T47D (cell line): ENCODE measurements at places on chromosomes 7 and 10.

DNA sequence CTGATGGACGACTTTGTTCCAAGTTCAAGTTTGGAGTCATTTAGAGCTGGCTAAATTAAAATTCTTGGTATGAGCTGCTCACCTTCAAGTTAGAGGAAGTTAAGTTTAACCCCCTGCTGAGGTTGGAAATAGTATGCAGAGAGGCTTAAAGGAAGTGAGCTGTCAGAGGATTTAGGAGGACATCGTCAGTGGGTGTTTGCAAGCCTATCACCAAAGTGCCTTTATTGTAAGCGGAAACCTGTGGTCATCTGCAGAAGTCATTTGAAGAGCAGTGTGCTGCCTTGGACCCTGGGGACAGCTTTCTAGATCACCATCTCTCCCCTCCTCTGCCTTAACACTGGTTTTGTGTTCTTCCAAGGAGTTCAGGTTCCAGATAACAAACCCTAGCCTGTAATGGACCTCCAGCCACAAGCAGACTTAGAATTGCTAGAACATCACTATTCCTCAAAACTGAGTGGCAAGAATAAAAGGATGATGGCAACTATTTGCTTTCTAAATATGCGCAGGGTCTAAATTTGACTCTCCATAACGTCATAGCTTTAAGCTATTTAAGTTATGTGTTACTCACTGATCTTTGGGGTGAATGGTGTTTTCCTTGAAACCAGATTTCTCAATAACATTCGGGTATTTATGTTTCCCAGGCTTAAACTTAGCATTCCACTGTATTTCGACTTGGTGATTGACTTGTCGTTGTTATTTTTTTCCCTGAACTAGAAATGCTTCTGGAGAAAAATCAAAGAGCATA lies 93.4 kb downstream of the SLC39A12 start:
- DNase-seq: no peak

DNA sequence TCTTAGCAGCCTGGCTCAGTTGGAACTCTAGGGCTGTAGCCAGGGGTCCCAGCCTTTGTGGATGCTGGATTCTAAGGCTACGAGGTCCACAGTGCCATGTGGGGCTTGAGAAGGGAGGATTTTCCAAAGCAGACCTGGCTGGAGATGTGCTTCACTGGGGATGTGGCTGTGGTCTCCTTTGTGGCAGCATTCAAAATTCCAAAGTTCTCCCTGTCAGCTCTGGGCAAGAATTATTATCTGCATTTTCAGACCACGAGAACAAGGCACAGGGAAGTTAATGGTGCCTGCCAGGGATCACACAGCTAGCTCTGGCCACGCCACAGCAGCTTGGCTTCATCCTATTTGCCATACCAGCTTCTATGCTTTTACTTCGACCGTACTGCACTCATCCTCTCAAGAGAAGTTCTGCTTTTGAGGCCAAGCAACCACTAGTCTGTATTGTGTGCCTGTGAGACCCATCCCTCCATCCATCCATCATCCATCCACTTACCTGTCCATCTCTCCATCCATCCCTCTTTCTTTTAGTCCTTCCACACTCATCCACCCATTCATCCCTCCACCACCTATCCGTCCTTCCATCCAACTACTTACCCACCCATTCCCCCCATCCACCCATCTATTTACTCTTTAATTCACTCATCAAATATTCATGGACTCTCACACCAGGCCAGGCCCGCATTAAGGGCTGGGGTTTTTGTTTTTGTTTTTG lies 71.5 kb downstream of the ZMIZ1 start:
- no peak for DNase-seq

DNA sequence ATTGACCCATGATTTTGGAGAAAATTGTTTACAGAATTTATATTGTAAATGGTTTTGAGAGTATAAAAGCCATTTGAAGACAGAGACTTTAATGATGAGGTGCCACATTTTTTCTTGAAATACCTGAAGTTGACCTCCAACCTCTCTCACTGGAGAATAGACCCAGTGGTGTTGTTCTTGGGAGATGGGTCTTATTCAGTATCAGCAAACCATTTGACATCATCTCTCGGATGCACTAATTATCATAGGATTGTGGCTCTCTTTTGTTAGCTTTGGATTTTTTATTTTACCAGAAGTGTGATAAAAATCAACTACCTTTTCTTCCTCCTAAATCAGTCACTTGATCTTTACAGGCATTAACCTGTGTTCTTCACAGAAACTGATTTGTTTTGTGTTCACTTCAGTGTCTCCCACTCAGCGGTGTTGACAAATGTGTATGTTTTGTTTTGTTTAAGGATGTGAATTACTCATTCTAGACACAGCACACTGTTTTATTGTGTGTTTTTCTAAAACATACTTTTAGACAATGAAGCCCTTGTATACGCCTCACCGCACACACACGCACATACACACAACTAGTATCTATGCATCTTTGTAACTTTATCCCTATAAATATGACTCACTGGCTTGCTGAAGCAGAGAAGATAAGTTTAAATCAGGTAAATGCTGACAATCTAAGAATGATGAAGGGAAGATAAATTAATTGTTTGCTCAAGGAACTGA lies 455.6 kb downstream of the INHBA start:
- DNase-seq: peak; percentile 54

DNA sequence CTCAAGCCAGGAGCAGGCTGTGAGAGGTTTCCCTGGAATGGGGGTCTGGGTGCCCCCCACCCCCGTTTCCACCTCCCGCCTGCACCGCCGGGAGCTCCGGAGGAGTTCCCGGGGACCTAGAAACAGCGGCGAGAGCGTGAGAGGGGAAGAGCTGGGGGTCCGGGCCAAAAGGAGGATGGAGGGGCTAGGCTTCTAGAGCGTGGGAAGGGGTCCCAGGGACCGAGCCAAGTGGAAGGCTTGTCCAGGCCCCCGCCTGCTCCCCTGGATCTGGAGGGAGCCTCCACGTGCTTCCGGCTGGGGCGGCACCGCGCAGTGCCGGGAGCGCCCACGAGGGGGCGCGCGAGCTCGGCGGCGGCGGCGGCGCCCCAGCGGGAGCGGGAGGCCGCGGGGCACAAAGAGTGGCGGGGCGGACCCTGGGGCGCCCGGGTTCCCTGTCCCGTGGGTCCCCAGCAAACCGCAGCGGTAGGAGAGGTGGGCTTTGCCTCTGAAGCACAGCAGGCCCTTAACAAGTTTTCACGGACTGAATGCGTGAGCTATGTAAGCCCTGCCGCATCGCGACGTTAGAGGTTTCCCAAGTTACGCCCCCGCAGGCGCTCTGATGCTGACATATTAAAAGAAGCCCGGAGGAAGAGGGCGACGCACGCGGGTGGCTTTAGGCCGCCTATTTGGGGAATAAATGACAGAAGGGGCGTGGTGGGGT lies 104.4 kb upstream of the LRRC4 start:
- peak; percentile 32 for DNase-seq

GRCh38 chr7:39336442-39336841 lies 229.8 kb upstream of the YAE1 start:
- no peak for DNase-seq

DNA sequence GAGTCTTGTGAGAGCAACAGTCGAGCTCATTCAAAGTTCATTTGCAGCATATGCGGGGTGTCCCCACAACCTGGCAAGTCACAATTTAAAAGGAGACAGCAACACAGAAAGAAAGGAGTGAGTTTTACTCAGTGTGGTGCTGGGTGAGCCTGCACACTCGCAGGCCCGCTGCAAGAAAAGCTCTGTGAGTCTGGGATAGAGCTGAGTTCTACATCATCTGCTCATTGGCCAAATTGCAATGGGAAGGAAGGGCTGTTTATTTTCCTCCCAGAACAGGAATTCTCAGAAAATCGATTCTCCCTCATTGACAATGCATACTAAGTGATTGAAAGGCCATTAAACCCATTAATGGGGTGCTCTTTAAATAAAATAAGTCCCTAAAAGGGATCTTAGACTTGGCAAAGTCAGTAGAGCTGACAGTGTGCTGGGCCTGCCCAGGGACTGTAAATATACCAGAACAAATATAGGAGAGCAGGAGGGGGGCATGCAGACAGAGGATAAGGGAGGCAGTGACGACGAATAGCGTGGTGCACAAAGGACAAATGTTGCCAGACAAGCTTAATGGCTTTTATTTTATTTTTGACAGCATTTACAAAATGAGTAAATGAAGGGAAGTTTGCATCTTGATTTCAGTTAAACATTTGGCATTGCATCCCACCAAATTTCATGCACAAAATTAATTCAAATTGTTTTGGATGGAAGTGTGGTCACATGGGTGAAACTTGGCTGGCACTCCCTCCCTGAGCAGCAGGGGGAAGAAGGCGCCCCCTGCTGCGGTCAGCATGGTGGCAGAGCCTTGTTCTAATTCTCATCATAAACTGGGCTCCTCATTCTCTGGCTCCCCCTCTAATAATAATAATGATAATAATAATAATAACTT lies 215.7 kb downstream of the SNX10 start:
- no peak for DNase-seq

DNA sequence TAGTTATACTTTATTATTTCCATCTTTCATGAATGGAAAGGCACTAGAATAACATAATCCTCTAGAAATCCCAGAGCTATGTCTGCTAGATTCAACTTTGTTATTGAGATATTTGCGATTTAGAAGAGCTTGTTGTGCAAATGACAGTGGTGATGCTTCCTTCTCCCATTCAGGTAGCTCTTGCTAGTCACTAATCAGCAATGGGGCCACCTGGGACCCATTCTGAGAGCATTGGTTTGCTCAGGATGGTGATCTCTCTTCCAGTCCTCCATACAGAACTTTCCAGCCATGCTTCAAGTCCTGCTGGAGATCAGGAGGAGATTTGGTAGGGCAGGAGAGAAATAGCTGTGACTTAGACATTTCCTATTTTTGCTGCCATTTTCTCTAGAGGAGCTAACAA lies 65.8 kb upstream of the WNT16 start:
- no peak for DNase-seq

GRCh38 chr10:69010151-69010640 lies 21.6 kb downstream of the KIFBP start:
- DNase-seq: no peak

- peak; percentile 51 for DNase-seq
These were observed 89.1 kb upstream of the HABP2 start for GRCh38 chr10:113463777-113464176.

DNA sequence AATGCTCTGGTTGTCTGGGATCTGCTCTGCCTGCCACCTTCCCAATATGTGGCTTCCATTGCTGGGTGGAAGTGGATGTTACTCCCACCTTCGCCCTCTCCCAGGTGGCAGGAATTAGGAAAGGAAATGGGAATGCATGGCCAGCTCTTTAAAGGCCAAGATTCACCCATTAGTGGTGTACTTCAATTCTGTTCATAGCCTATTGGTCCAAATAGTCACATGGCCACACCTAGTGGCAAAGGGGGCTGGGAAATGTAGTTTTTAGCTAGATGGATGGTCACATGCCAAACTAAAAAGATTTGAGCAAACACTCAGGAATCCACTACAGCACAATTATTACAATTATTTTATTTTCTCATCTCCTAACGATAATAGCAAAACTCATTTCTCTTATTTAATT lies 135.1 kb downstream of the NPY start:
- peak; percentile 49 for DNase-seq

DNA sequence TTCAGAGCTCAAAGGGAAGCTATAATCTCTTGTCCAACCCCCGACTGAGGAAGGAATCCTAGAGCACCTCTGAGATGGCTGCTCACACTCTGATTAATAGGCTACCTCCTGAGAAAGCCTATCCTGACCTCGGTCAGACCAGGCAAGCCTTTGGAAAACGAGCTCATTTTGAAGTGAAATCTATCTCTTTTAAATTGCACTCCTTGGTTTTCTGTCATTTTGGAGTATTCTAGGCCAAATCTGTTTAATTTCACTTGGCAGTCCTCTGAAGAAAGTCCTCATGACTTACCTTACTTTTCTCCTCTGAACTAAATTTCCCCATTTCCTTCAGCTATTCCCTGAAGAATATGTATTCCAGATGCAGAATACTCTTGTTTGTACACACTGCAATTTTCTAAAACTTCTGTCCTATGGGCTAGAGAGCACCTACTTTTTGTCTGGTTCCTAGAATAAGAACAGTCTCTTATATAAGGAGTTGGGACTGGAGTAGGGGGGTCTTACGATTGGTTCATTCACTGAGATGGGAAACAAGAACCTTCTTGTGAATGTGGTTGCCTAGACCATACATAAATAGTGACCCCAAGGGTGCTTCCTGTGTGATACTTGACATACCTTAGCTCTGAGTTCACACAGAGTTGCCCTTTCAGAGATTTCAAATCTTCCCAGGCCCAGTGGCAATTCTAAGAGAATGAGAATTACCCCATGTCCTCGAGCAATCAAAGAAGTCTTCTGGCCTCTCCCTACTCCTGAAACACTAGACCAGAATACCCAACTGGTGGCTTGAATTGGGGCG lies 31.9 kb upstream of the HPS1 start:
- no peak for DNase-seq

- no peak for DNase-seq
These were observed 1067.5 kb downstream of the NRG3 start for GRCh38 chr10:82942286-82943099.

- DNase-seq: no peak
These were observed 14.9 kb downstream of the KCNK18 start for GRCh38 chr10:117212176-117212575.

DNA sequence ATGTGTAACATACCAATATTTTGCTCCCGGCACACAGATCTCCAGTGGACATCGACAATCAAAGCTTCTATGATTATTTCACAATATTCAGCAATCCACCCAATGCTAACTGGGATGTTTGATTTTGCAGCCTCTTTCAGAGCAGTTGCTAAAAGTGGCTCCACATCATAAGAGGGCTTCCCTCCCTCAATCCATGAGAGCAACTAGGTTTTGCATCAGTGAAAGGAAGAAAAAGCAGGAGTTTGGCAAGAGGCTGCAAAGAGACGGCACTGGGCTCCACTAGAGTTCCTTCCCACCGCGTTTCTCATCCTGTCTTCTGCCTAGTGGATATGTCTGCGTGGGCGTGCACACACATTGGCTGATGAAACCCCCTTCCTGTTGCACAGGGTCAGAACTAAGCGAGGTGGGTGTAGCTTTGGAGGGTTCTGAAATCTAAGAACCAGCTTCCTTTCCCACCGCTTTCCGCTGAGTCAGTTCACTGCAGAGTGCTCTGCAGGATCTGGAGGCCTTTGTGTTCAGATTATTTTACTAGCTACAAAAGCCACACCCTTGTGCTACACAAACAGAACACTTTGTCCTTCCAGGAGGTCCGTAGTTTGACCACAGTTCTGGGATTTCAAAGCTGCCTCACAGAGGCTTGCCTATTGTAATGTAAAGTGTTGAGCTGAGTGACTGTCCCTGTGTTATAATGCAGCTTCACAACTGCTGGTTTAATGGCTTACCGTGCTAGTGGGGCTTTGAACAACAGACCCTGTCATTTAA lies 28.1 kb downstream of the ARL4A start:
- DNase-seq: peak; percentile 41

GRCh38 chr10:28241741-28242399 lies 61.0 kb downstream of the MPP7 start:
- peak; percentile 70 for DNase-seq

DNA sequence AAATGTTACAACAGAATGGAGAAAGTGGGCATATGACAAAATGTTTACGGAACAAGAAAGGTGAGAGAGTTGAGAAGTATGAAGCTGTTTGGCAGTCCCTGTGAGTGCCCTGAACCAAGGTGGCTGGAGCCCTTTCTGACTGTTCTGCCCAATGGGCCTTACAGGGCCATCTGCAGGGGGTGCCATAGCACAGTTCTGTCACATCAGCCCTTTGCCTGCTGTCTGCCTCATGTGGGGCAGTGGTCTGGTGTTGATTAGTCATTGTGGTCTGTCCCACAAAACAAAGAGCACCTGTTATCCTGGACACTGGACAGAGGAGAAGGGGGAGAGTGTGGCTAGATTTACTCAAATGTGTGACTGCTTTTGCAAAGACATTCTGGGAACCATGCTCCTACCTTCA lies 51.5 kb upstream of the OSBPL3 start:
- DNase-seq: no peak
